ENCODE measurements at places on chromosomes 12 and 14.

- no peak for DNase-seq
Measured at GRCh38 chr12:132143336-132144071, 615 bp downstream of the DDX51 start.

DNA sequence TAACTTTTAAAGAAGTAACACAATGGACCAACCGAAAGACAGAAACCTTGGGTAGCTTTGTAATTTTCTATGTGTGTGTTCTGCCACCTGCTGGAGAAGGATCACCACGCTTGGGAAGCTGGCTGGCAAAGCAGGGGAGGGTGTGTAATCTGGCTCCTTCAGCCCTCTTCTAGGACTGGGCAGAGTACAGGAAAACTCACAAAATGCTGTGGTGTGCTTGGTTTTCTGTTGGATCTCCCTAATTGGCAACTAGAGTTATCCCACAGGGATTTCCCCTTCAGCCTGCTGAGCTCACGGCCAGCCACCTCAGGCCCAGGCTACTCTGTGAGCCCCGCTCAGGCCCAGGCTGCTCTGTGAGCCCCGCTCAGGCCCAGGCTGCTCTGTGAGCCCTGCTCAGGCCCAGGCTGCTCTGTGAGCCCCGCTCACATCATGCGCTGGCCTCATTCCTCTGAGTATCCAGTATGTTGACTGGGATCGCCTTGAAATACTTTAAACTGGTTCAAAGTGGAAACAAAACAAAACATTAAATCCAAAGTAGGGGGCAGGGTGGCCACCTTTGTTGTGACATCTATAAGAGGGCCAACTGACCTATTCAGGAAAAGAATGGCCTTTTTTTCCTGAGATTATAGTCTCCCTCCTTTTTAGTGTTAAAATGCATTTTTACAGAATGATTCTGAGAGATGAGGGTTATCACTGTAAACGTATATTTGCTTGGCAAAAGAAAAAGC is 52.0 kb upstream of the RNU6-8 start:
- DNase-seq = peak; percentile 61

DNA sequence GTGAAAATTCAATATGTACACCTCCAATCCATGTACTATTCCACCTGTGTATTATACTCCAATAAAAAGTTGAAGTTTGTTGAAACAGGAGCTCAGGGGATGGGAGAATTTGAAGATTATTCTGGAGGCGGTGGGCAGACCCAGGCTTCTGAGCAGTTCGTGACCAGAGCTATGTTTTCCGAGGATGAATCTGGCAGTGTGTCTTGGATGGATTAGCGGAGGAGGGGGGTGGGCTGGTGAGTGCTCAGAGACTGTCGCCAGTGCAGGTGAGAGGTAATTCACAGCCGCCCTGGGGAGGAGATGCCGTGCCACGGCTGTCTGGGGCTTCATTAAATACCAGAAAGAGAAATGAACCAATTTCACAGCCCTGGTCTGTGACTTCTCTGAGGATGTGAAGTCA is 283.0 kb upstream of the RTL1 start:
- no peak for DNase-seq

GRCh38 chr12:124519746-124520145 is 47.7 kb downstream of the NCOR2 start:
- DNase-seq = no peak

DNA sequence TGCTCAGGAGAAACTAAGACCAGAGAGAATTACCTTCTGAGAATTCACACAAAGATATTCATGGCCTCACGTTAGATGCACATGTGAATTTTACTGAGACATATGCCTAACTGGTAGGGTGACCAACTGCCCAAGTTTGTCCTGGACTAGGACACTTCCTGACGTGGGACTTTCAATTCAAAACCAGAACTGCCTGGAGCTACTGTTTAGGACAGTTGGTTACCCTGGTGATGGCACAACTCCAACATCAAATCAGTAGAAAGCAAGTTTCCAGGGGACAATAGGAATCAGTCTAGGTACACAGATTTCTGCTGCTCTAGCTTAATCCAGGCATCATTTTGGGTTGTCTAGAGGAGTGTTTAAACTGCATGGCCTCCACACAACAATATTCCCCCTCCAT is 178.7 kb downstream of the GXYLT1 start:
- DNase-seq = no peak

GRCh38 chr12:49364989-49365388 is 2.3 kb upstream of the SPATS2 start:
- DNase-seq = peak; percentile 89

GRCh38 chr12:96514328-96514727 is 25.0 kb downstream of the CFAP54 start:
- DNase-seq = no peak

DNA sequence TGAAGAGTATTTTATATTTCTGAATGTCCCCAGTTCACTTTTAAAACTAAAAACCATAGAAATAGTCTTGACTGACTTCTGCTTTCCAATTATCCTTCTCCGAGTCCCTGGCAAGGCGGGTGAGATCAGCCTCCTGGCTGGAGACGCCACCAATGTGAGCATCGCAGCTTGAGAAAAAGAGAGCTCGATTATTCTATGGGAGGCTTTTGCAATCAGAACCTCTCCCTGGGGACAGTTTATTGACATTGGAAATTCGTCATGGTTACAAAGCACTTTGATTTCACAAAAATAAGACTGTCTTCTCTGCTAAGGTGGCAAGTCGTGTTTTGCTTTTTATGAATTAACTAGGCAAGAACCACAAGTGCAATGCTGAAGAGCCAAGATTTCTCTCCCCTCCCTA is 23.6 kb upstream of the GPHB5 start:
- DNase-seq = peak; percentile 35

DNA sequence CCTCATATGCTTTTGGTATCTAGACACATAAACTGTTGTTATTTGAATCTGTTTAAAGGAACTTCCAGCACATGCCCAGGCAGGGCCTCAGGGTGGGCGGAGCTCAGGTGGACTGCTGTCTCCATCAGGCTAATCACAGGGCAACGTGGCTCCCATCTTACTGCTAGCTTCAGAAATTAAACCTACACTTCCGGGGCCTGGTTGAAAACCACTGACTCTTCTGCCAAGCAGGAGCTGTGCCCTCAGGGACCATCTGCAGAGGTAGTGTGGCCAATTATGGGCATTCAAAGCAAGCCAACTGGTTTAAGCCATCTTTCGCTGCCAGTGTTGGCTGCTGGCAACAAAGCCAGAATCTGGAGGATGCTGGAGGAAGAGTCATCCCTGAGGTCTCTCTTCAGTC is 97.5 kb downstream of the TMX1 start:
- DNase-seq = peak; percentile 86

DNA sequence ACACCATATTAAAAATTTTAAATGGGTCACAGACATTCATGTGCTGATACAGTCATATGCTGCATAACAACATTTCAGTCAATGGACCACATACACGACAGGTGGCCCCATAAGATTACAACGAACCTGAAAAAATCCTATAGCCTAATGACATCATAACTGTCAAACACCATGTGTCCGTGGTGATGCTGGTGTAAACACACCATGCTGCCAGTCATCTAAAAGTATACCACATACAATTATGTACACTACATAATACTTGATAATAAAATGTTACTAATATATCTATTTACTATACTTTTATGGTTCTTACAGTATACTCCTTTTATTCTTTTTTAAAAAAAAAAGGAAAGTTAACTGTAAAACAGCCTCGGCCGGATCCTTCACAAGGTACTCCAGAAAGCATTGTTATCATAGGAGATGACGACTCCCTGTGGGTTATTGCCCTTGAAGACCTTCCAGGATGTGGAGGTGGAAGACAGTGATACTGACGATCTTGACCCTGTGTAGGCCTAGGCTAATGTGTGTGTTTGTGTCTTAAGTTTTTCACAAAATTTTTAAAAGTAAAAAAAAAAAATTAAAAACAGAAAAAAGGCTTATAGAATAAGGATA is 5.0 kb upstream of the TDG start:
- no peak for DNase-seq

GRCh38 chr12:94721173-94721572 is 70.8 kb upstream of the TMCC3 start:
- no peak for DNase-seq

- no peak for DNase-seq
Measured at GRCh38 chr12:100716945-100717732, 77.4 kb upstream of the ANO4 start.

DNA sequence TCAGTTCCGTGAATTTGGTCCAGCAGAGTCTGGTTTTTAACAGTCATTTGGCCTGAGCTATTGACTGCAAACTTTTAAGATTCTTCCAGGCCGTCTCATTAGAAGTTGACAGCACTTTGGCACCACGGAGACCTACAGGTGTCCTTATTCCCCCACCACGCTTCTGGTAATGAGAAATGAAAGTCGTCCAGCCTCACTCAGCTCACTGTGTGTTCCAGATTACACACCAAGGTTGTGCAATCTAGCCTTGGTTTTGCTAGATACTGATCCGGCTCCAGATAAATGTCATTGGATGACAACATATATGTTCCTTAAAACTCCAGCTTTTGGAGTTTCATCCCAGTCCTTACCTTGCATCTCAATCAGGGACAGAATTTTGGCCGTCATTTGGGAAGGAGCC is 210.4 kb downstream of the CHST11 start:
- peak; percentile 29 for DNase-seq

DNA sequence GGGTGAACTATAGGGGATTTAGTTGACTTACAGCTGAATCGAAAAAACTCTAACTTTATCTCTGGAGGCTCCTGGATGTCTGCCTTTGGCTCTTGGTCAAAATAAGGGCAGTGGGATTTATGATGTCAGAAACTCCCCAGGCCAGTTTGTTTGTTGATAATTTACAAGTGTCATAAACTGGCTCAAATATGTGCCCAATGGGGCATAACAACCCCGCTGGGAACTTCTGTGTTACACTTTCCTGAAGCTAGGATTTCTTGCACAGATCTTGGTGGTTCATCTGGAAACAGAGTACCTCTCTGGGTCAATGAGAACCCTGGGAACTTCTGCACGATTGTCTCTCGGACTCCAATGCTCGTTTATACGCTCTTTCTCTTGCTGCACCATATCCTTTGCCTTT is 58.7 kb upstream of the MUCL1 start:
- no peak for DNase-seq

DNA sequence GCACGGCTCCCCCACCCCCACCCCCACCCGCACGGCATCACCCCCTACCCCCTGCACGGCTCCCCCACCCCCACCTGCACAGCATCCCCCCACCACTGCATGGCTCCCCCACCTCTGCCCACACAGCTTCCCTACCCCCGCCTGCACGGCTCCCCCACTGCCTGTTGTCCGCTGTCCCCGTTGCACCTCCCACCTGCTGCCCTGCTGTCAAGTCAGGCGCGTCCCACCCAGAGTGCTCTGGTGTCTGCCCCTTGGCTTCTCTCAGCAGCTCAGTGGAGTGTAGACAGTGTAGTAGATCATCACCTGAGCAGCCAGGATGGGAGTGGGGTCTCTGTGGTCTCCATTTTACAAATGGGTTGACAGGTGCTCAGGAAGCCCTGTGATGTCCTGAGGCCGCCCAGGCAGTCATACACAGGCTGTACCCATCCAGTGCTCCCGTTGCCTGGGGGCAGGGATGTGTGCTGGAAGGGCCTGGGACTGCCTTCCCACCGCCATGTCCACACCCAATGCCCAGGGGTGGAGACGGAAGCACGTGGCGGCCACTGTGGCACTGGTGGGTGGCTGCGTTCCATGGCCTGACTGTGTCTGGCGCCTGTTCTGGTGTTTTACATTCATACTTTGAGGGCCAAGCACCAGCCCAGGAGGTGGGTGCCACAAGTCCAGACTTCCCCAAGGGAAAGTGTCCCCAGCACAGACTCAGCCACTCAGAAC is 32.5 kb downstream of the PACS2 start:
- DNase-seq = no peak

DNA sequence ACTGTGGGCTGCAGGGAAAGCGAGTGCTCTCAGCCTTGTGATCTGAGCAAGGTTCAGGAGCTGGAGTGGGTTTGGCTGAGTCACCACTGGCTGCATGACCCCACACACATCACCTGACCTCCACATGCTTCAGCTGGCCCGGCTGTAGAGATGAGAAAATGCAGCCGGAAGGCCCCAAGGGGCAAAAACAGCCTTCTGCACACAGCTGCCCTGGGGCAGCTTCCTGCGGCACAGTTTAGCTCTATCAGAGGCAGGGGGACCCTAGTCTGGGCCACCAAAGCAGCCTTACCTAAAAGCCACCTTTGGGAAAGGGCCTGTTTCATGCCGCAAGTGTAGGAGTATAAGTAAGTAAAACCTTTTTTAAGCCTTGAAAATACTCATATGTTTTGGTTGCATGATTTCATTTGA is 123.3 kb downstream of the SSPN start:
- DNase-seq = peak; percentile 86

- DNase-seq = no peak
Measured at GRCh38 chr12:2320841-2321240, 268.1 kb downstream of the CACNA1C start.

GRCh38 chr12:69610126-69610525 is 581 bp downstream of the LRRC10 start:
- DNase-seq = no peak

- no peak for DNase-seq
Measured at GRCh38 chr12:113133036-113133435, 2.5 kb downstream of the RASAL1 start.

DNA sequence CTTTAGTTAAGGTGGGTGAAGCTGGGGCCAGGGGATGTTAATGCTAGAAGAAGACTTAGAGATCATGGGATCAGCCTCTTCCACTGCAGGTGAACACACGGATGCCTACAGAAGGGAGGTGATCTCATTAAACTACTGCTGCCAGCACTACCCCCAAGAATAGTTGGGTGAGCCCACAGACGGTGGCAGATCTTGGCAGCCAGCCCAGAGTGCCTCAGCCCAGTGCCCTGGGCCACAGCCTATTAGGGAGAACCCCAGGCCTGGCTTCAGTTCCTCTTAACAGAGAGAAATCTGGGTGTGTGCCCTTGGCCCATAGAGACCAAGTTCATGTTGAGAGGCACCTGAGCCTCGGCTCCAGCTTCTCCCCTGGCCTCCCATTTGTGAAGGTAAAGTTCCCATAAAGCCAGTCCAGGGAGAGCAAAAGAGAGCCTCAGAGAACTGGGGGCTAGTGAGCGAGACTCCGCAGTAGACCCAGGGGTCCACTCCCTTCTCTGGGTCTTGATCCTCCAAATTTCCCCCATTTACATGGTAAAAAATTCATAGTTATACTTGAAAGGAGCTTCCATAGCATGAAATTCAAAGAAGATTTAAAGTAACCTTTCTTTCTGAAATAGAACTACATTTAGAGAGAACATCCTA is 125.0 kb upstream of the CCND2 start:
- no peak for DNase-seq

DNA sequence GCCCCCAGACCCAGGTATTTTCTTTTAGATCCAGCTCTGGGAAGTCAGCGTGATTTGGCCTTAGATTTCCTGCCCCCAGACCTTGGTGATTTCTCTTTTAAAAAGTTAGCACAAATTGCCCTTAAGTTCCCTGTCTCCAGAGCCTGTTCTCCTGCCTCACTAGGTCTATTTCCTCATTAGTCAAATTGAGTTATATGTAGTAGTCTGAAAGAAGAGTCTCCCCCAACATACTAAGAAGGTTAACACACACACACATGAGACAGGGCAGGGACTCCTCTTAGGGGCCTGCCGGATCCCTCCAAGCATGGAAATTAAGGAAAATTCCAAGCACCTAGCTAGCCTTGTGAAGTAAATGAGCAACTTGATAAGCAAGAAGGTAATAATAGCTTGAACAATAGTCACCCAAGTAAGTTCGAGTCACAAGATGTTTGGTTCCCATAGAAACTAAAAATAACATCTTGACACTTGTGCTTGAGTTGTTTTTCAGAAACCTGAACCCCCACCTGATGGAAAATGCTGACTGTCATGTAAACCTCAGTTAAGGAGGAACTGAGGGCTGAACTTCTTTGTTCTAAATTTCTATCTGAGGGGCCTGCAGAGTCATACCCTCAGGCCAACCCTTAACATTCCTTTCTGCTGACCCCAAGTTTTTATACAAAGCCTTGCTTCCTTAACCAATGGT is 51.6 kb downstream of the CAND1 start:
- peak; percentile 19 for DNase-seq
